SK-N-SH treated with all-trans-retinoic acid at 6 μM for 48 hours (cell line): ENCODE measurements at places on chromosomes 4 and X.

DNA sequence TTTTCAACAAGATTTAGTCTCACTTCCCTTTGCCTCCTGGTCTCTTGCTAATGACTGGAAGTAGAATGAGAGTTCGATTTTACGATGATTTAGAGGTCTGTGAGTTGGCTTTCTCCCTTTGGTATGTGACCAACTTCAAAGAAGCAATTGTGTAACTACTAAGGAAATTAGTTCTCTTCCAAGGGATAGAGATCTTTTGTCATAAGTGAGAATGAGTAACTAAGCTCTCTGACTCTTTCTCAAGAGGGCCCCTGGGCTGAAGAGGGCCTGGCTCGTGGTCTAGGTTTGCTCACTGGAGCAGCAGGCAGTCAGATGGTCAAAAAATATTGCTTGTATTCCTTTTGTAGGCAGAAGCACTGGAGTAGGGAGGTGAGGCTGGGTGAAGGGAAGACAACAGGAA lies 176.3 kb downstream of the ENOX2 start:
- ATAC-seq: no peak

GRCh38 chr4:13097971-13098370 lies 386.2 kb downstream of the RAB28 start:
- no peak for ATAC-seq

- no peak for ATAC-seq
Measured at GRCh38 chrX:14753441-14753840, 119.4 kb downstream of the FANCB start.

DNA sequence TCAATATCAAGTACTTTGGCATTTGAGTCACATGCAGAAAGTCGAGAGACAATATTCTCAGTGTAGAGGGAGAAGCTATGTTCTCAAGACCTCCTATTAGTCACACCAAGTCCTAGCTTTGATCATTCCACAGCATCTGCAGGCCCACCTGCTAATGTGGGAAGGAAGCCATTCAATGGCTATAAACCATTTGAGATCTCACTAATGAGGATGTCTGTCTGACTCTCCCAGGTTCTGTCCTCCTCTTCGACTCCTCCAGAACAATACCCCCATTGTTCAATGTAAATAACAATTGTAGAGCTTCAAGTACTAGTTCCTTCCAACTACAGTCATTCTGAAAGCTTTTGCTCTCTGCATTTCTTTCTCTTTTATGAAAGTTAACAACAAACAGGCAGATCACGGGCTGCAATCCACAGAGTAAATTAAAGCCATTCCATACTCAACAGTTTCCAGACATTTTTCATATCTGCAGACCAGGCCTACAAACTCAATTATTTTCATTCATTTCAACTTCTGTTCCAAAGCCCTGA lies 140.2 kb upstream of the EDNRA start:
- peak; percentile 87 for ATAC-seq

DNA sequence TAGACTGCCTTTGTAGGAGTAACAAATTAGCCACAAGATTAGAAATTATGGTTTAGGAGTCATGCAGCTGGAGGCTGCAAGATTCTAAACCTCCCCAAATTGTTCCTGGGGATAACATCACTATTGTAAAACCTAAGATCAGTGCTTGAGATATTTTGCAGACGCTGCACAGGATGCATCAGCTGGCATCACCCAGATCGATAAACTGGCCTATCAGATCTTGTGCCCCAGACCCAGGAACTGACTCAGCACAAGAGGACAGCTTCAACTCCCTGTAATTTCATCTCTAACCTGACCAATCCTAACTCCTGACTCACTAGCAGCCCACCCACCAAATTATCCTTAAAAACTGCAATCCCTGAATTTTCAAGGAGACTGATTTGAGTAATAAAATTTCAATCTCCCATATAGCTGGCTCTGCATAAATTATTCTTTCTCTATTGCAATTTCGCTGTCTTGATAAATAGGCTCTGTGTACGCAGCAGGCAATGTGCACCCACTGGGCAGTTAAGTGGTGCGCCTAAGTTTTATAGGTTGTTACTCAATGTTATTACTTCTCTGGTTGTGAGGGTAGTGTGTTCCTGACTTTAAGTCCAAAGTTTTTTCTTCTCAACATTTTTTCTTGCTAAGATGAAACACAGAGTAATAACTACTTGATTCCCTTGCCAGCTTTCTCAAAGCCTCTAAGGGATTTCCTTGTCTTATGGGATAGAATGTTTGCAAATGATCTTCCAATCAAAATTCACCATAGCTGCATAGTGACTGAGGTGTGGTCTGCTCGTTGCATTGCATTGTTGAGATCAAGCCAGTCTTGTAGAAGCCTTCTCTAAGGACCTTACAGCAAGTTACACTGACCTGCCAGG lies 312.3 kb upstream of the DKK2 start:
- ATAC-seq: no peak

DNA sequence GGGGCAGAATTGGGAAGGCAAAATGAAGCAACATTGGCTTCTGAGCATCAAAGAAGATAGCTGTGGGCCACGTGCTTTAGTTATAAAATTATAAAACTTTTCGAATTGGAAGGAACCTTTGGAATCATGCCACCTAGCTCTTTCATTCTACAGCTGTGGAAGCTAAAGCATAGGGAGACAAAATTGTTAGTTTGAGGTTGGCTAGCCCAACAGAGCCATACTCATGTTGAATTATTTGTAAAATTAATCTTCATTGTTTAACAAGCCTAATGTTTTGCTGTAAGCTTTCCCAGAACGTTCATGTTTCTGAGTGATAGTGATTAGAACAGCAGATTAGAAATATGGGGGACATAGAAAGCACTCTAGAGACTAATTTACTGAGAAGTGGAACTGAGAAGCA lies 35.9 kb downstream of the HHIP start:
- ATAC-seq: no peak

GRCh38 chr4:182802621-182803020 lies 114.6 kb downstream of the DCTD start:
- no peak for ATAC-seq

DNA sequence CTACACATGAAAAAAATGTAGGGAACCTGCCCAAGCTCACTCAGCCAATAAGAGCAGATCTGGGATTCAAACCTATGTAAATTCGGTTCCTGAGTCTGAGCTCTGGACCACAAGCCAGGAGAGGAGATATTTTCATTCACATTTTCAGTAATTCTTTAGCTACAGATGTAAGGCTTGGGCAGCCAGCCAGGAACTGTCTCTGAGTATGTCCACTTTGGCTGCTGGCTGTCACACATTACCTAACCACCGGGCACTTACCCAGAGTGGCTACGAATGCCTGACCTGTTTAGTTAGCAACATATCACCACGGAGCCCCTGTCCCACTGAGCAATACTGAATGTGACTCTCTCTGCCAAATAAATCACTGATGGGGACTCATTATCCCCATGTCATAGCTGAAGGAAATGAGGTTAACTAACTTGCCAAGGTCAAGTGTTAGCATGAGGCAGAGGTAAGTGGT lies 15.3 kb downstream of the USP46 start:
- ATAC-seq: peak; percentile 57

- ATAC-seq: no peak
Measured at GRCh38 chr4:25827373-25827772, 35.4 kb downstream of the SEL1L3 start.

DNA sequence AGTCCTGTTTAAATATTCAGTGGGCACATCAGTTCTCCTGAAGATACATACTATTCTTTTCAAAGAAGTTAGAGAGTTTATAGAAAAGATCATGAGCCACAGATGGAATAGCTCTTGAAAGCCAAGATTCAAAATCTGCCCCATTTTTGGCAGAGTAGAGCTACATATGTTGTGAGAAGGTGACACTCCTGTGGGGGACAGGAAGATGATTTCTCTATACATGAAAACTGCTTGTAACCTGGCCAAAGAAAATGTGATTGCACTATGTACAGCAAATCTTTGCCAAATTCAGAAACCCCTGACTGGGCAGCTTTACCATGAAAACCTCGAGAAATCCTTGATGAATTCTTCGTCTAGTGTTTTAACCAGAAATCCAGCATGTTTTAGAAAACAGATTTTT lies 44.9 kb downstream of the GPM6A start:
- ATAC-seq: no peak

GRCh38 chr4:101415962-101416361 lies 68.6 kb upstream of the PPP3CA start:
- ATAC-seq: no peak

DNA sequence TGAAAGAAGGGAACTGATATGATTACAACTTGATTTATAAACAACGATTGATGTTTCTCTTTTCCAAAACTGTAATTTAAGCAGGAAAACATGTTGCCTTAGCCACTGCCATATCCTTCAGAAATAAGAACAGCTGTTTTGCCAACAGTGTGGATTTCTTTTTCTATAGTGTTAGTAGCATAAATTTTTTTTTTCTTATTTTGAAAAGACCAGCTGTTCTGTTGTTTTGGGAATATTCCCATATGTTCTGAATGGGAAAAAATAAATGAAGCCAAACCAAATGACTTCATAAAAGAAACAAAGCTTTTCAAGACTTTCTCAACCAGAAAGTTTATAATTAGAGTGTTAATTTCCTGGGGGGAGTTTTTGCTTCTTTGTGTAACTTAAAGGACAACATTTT lies 83.9 kb upstream of the ARHGAP24 start:
- ATAC-seq: no peak

GRCh38 chr4:156018383-156018782 lies 64.7 kb upstream of the CTSO start:
- ATAC-seq: no peak

DNA sequence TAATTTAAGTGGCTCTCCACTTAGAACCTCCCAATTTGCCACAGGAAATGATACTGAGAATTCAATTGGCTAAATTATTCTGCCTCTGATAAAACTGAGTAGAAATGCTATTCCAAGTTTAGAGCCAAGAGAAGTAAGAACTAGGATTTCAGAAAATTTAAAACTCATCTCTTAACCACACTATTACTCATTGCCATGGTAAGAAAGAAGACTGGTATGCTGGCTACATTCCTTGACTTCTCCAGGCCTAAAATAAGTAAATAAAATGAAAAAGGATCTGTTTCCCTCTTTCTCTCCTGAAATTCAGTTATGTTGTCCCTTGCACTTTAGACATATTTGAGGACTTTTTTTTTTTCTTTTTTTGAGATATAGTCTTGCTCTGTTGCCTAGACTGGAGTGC lies 23.3 kb downstream of the ZNF280C start:
- peak; percentile 89 for ATAC-seq

- no peak for ATAC-seq
Measured at GRCh38 chrX:98331407-98331806, 1447.7 kb downstream of the RPA4 start.

- ATAC-seq: peak; percentile 46; the same call in 2 of the 3 replicates
Measured at GRCh38 chr4:170139764-170140163, 50.0 kb upstream of the AADAT start.

- ATAC-seq: peak; percentile 66
Measured at GRCh38 chr4:156659570-156659969, 312.0 kb downstream of the PDGFC start.
